ENCODE measurements at places on chromosomes 12 and 14.
A peak's percentile ranks its signal among the peaks of the same experiment; 100 is the strongest.

- no peak overlapping the region for H3K27ac ChIP-seq
- no peak overlapping the region for H3K4me3 ChIP-seq
- H3K27me3 ChIP-seq = no peaks in the 10 kb centered on the region
These were observed 48.7 kb downstream of the EID3 start for GRCh38 chr12:104352106-104352713.

DNA sequence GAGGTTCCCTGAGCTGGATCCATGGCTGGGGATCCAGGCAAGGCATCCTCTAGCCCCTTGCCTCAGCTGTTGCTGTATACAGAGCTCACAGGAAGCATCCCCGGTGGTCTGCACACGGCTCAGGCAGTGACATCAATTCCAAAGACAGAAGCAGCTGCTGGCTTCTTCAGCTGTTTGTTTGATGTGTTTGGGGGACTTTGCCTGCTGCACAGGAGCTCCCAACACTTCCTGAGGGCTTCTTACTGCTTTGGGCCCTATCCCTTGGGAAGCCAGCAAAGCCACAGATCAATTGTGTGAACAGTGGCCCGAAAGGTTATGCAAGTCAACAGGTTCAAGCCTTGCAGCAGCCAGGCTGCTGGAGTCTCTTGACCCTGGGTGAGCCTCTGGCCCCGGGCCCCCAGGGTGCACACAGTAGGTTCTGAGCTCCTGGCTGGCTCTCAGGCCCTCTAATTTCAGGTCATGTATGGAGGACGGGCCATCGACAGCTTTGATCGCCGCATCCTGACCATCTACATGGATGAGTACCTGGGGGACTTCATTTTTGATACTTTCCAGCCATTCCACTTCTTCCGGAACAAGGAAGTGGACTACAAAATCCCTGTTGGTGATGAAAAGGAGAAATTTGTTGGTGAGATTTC is 42.6 kb downstream of the CCDC92 start:
- no peak overlapping the region for H3K27ac ChIP-seq
- no peak for DNase-seq
- no peak overlapping the region for H3K4me3 ChIP-seq
- H3K4me1 ChIP-seq = peaks cover 14% of the 10 kb centered on the region
- H3K36me3 ChIP-seq = no peaks in the 10 kb centered on the region
- H3K27me3 ChIP-seq = peaks cover 12% of the 10 kb centered on the region

DNA sequence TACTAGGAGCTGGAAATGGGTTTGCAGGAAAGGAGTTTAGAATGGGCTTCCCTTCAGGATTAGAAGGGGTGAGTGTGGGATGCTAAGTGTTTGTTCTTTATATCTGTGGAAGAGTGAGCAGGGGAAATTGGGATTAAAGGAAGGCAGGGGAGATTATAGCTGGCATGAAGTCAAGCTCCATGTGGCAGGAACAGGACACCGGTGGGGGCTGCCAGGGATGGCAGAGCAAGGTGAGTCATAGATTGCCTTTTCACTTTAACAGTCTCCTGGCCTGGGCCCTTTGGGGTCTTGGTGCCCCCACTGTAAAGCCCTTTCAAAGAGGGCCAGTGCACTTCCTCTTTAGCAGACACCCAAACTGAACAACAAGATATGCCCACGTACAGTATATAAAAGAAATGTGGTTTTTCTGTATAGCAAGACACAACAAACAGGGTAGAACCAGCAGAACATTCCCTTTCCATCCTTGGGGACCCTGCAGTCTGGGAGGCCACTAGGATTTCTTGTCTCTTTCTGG is 23.1 kb upstream of the FBXO21 start:
- no peak overlapping the region for H3K4me3 ChIP-seq
- peaks cover 2% of the 10 kb centered on the region for H3K36me3 ChIP-seq
- DNase-seq = no peak
- H3K27ac ChIP-seq = peak overlapping the region; percentile 14
- H3K27me3 ChIP-seq = peaks cover 44% of the 10 kb centered on the region
- H3K4me1 ChIP-seq = no peaks in the 10 kb centered on the region

DNA sequence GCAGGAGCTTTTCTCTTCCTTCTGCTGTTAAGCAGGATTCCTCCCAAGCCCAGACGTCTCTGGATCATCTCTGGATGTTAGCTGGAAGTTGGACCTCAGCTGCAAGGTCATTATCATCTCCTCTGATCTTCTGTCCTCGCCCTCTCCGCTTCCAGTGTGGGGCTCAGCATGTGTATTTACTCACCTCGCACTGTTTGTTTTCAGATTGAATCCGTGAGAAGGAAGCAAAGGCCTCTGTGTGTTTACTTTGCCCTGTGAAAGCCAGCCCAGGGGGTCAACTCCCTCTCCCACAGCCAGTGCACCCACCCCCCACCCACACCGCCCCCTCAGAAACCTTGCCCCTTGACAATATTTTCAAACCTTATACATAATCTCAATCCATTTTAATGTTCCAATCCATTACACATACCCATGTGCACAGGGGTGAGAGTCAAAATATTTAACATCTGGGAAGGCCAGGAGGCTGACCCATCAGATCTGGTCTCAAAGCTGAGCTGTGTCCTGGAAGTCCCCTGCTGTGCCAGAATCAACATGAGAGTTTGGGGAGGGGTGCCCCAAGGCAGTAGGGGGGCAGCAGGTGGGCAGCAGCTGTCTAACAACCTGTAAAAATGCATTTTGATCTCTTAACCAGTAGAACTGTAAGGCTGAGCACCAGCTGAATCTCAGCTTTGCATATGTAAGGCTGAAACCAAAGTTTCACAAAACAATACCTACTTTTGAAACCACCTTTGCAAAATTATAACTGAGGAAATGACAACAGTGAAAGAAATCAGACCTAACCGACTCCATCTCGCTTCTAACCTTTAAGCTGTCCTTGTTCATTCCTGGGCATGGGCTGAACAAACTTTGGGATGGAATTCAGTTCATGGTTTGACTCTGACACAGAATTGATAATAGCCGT is 157.9 kb downstream of the ZNF664 start:
- no peak for DNase-seq
- H3K4me3 ChIP-seq = peak overlapping the region; percentile 19
- peaks cover 33% of the 10 kb centered on the region for H3K27me3 ChIP-seq
- no peaks in the 10 kb centered on the region for H3K4me1 ChIP-seq
- no peaks in the 10 kb centered on the region for H3K36me3 ChIP-seq

DNA sequence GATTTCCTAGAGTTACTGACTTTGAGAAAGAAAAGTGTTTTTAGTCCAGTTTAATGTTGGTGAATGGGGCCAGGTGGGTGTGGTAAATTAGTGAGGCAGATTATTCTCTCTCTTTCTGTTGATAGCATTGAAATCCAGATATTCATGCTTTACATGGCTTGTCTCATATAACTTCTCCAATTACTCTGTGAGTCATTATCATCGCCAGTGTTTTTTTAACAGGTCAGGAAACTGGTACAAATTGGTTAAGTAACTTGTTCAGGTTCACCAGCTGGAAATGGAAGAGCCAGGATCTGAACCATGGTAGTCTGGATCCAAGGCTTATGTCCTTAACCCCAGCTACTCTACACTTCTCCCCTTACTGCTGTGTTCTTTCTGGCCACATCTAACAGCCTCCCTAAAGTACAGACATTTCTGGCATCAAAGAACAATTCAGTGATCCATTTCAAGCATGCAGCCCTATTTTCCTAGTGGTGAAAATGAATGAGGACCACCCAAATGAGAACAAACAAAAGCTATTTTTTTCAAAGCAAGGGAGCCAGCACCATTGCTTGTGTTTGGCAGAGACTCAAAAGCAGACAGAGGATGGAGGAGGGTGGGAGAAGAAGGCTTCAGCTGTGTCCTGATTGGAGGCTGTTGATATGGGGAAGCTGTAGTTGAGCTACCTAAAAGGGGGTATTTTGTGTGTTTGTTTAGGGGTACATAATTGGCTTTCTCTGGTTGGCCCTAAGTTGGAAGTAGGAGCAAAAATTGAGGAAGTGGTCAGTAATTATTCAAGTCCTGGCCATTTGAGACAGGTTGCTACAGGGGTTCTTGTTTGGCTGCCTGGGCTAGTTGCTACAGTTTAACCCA is 1.7 kb downstream of the IRAK3 start:
- H3K4me3 ChIP-seq = peak overlapping the region; percentile 55
- peaks cover 67% of the 10 kb centered on the region for H3K27me3 ChIP-seq
- H3K27ac ChIP-seq = no peak overlapping the region
- peaks cover 12% of the 10 kb centered on the region for H3K4me1 ChIP-seq
- no peak for DNase-seq

- no peaks in the 10 kb centered on the region for H3K27me3 ChIP-seq
- H3K27ac ChIP-seq = no peak overlapping the region
- DNase-seq = no peak
- no peak overlapping the region for H3K4me3 ChIP-seq
- peaks cover 2% of the 10 kb centered on the region for H3K36me3 ChIP-seq
These were observed 35.4 kb downstream of the TAOK3 start for GRCh38 chr12:118337194-118337838.

DNA sequence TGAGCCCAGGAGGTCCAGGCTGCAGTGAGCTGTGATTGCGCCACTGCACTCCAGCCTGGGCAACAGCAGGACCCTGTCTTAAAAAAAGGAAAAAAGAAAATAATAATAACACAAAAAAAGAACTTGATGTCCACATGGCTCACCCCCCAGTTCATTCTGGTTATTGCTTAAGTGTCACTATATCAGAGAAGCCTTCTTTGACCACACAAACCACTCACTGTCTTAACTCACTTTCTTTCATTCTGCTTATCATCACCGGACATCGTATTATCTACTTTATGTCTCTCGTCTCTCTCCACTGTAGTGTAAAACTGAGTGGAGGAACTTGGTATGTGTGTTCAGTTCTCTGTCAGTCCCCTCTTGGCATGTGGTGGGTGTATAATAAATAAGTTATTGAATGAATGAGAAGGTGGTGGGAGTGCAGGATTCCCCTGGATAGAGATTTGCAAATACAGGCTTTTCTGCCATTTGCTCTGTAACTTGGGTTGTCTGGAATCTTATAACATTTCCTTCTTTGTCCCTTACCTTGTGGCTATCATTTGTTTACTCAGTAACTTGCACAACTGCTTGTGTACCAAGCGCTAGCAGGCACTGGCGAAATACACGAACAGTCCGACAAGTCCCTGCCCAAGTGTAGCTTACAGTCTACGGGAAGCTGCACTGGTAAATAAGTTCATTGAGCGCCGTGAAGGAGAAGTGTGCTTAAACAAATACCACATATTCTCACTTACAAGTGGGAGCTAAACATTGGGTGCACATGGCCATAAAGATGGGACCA is 86.6 kb upstream of the TRAF3 start:
- no peaks in the 10 kb centered on the region for H3K36me3 ChIP-seq
- H3K4me3 ChIP-seq = no peak overlapping the region
- H3K27ac ChIP-seq = no peak overlapping the region

GRCh38 chr14:73977896-73978295 is 27.8 kb downstream of the COQ6 start:
- peaks cover 3% of the 10 kb centered on the region for H3K4me1 ChIP-seq
- H3K4me3 ChIP-seq = no peak overlapping the region
- H3K36me3 ChIP-seq = peaks cover 6% of the 10 kb centered on the region
- DNase-seq = no peak

DNA sequence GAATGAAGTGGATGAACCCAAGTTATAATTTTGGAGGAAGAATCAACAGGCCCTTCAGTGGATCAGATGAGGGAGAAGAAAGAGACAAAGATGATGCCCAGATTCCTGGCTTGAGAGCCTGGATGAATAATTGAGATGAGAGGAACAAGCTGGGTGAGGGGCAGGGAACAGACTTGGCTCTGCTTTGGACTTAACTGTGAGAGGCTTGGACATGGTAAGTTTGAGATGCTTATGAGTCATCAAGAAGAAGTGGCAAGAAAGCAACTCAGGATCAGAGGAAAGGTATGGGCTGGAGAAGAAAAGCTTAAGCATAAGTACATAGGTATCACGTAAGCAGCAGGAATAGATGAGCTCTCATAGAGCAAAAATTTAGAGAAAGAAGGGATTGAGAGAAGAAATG is 55.3 kb downstream of the FIGNL2 start:
- H3K4me1 ChIP-seq = no peaks in the 10 kb centered on the region
- peaks cover 5% of the 10 kb centered on the region for H3K36me3 ChIP-seq
- H3K27me3 ChIP-seq = peaks cover 15% of the 10 kb centered on the region
- H3K4me3 ChIP-seq = no peak overlapping the region
- no peak for DNase-seq

GRCh38 chr12:50763639-50764285 is at the start of gene ATF1:
ATF1 (plus strand) TSS chr12:50764101; CDS start chr12:50780146, 16,045 bp downstream.
- H3K4me1 ChIP-seq = peaks cover 21% of the 10 kb centered on the region
- H3K4me3 ChIP-seq = peak within 1 kb of the TSS; percentile 94
- DNase-seq = peak; percentile 85
- H3K27ac ChIP-seq = peak within 1 kb of the TSS; percentile 97
- H3K36me3 ChIP-seq = no peaks in the 10 kb centered on the region
